ENCODE measurements at places on chromosomes 6 and 20.

DNA sequence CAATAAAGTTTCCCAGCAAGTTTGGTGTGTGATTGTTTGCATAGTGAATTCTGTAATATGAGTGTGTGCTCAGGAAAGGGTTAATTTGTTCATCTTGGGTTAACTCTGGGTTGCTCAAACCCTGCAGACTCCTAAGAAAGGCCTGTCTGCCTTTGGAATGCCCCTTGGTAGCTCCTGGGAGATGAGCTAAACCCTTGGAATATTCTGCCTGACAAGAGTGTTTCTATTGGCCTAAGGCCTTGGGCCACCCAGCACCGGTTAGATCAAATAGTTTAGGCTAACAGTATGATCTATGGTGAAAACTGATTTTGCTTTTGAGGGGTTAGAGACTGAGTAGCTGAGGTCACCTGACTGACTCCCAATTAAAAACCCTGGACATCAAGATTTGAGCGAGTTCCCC lies 248.3 kb downstream of the GRM1 start:
- DNase-seq: no peak

- DNase-seq: no peak
These were observed 78.8 kb downstream of the PTCHD4 start for GRCh38 chr6:48032151-48032550.

DNA sequence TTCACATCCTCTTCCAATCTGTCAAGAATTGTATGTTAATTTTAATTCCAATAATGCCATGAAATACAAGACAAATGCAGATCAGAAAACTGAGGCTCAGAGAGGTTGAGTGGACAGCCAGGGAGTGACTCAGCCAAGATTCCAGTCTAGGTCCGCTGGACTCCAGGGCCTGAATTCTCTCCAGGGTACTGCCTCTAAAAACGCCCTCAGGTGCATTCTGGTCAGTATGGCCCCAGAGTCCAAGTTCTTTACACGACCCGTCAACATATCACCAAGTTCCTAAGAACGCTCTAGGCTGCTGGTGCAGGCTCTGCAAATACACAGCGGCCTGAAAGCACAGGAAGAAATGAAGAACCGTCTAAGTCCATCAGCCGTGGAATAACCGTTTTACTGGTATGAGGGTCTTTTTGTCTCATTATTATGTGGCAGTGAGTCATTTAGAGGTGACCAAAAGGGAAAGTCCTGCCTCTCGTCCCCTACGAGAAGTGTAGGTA lies 709 bp upstream of the ASXL1 start:
- no peak for DNase-seq

- no peak for DNase-seq
These were observed 9.0 kb downstream of the CCDC167 start for GRCh38 chr6:37490536-37491170.

- no peak for DNase-seq
These were observed 893.5 kb upstream of the MAP3K7 start for GRCh38 chr6:91480402-91480801.

GRCh38 chr20:3283222-3283820 lies 44.3 kb upstream of the SLC4A11 start:
- no peak for DNase-seq

DNA sequence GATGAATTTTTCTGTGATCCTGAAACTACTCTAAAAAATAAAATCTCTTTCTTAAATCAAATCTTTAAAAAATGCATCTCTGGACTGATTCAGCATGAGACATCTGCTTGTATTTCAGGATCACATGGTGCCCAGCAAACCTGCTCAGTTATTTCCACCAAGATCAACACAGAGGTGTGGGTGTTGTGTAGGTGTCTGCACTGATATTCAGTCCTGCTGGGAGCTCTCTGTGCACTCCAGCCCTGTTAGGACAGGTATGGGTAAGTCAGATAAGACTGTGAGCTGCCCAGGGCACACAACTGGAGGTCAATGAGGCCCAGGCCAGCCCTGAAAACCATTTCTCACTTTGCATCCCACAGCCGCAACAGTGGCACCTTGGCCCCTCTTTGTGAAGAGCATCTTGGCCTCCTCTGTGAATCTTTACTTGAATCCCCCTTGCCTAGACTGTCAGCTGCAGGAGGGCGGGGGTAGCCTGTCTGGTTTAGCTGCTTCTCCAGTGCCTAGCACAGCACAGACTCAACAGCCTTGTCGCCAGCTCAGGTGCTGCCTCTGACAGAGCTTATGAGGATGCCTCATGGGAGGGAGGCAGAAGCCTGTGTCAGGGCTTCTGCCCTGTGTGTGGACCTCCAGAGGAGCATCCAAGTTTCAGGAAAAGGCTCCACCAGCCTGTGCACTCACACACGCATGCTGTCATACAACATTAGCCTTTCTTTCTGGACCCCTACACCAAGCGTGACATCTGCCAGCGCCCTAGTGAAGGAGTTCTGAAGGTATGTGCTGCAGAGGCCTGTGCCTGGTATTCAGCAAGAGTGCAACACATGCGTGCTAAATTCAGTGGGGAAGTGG lies 187.6 kb upstream of the CST7 start:
- DNase-seq: no peak
